ENCODE measurements at places on chromosomes 2 and 18. TPM values are rescaled to one million over a fixed set of nuclear protein-coding genes. Genes with fewer than 3 reads are reported as not detected.

- DNase-seq: no peak
These were observed 13.2 kb upstream of the HES6 start for GRCh38 chr2:238252766-238253630.

DNA sequence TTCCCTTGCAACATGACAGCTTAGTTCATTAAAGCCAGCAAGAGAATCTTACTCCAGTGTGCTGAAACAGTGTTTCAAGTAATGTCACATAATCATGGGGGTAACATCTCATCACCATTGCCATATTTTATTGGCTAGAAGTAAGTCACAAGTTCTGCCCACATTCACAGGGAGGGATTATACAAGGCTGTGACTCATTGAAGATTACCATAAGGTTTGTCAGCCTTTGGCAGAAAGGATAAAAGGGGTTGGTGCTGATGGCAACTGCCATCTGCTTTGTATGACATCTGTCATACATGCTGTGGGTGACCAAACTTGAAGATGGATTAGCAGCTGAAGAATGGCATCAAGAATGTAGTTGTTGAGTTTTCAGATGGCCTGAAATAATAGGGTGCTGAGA is 61.2 kb downstream of the KCNE4 start:
- no peak for DNase-seq

DNA sequence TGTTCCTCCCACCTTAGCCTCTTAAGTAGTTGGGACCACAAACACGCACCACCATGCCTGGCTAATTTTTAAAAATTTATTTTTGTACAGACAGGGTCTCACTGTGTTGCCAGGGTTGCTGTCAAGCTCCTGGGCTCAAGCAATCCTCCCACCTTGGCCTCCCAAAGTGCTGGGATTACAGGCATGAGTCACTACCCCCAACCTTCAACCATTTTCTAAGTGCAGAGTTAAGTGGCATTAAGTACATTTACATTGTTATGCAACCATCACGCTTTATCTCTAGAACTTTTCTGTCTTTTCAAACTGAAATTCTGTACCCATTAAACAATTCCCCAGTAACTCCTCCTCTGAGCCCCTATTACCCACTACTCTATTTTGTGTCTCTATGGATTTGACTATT is 45.9 kb upstream of the AFF3 start:
- DNase-seq: no peak

DNA sequence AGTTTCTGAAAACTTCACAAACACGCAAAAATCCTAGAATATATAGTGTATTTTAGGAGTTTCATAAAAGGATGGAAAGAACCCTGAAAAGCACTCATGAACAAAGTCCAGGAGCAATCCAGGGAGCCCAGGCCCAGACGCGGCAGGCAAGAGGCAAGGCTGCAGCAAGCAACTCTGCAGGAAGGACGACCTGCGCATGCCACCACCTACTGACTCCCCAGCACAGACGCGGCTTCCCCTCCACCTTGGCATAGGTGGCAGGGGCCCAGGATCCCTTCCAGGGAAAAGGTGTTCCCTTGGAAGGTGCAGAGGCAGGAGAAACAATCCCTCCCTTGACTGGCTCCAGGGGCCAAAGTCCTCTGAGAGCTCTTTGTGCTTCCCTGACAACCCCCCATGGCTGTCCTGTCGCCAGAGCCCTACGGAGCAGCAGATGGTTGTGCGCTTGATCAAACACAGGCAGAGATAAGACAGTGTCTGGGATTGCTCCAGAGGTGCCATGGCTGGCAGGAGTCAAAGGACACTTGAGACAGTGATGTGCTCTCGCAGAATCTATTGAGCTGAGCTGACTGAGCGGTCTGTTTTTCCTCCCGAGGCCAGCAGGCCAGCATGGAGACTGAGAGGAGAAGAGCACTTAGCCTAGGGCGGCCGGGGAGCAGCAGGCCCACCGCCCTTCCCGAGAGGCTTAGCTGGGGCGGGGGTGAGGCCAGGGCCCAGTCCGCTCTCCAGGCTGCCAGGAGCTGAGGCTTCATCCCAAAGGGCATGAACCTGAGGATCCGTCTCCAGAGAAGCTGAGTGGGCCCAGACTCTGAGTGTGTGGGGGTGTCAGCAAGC is 10.8 kb upstream of the AMER3 start:
- no peak for DNase-seq

DNA sequence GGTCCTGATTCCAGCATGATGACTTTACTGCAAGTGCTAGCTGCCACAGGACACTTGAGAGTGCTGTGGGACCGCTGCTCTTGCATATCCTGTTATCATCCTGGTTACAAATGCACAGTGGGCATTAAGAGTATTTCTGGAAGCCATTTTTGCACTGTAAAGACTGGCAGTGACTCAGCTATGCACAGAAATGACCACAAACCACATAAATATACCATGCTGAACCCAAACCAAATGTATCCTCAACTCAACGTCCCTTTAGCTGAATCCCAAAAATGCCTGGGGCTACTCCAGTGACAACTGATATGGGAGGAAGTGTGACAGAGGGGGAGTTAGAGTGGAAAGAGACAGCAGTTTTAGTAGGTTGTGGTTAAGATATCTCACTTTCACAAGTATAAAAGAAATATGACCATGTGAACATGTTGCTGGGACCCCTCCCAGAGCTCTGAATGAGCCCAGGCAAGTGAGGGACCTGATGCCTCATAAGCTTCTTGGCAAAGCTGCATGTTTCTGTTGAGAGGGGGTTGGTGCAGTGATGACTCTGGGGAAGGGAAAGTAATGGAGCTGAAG is 37.3 kb downstream of the RHBDD1 start:
- DNase-seq: no peak

- DNase-seq: no peak
These were observed 593.5 kb downstream of the BCL11A start for GRCh38 chr2:59959944-59960343.

- DNase-seq: no peak
These were observed 6.8 kb upstream of the NR4A2 start for GRCh38 chr2:156339110-156339847.

DNA sequence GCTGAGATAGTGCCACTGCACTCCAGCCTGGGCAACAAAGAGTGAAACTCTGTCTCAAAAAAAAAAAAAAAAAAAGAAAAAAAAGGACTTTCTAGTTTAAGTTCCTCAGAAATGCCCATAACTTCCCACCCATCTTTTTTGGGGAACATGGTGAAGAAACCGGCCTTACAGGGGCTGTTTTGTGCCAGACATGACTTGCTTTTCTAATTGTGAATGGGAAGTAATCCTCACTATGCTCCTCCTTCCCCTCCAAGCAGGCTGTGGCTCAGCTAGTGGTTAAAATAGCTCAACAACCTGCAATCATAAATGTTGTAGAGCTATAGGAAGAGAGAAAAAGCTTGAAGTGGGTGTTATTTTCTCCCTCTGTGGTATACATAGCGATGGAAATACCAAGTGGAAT is 34.1 kb upstream of the OLA1 start:
- no peak for DNase-seq

DNA sequence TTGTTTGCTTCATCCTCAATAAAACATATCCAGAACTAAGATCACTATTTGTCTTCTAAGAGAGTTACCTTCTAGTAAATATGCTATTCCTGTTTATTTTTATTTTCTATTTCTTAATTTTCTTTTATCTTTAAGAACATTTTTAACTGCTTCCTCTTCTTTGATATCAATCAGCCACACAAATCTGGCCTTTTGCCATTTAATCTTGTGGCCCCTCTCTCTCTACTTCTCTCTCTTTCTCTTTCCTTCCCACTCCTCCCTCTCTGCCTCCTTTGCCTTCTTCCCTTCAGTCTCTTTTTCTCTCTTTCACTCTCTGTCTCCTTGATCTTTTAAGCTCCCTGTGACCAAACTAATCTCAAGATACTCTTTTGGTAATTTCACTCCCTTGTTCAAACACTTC is 108.4 kb downstream of the GRB14 start:
- DNase-seq: no peak

- no peak for DNase-seq
These were observed 54.1 kb downstream of the ETAA1 start for GRCh38 chr2:67451086-67451832.

GRCh38 chr2:48433682-48434081 is 96.3 kb upstream of the STON1 start:
- no peak for DNase-seq

DNA sequence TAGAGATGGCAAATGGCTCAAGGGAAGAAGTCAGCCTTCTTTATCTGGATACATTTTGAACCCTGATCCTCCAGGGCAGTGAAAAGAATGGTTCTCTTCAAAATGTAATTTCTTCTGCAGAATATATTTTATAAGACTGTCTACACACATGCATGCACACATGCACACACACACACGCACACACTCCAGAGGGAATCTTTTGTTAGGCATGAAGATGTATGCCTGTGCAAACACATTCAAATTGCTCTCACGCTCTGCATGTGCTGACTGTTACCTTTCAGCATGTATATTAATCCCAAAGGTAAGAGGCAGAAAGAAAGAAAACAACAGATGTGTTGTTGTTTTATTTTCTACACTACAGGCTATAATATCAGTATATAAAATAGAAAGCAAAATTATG is 43.2 kb downstream of the SLC5A7 start:
- DNase-seq: no peak

DNA sequence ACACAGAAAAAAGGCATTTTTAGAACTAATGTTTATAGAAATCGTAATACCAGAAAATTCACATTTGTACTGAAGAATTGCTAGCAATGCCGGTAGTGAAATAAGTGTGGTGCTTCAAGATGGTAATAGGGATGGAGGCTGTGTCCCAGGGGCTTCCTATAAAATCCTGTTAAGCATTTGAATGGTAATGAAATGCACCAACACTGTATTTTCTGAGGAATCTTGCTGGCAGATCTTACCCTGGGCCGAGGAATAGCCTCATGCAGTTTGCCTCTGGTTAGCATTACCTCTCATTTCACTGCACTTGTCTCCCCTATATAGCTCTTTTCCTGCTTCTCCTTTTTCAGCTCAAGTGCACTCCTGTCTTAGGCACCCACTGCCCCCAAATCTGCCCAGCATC is 501.6 kb upstream of the NRP2 start:
- DNase-seq: no peak

DNA sequence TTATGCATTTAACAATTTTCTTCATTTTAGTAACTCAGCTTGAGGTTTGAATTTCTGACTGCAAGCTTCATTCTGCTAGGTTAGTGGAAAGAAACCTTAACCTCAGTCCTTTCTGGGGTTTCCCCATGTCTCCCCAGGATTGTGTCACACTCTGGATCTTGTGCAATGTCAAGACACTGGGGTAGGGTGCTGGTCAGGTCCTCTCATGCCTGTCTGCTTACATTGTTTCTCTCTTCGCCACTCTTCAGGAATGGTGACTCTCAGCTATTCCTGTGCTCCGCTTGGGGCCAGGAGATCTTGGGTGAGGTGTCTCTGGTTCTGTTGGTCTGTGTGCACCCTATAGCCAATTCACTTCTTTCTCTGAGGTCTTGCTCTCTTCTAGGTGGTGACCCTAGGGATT is 23.9 kb downstream of the CTLA4 start:
- no peak for DNase-seq

GRCh38 chr2:86176597-86176996 is 18.7 kb downstream of the IMMT start:
- no peak for DNase-seq

GRCh38 chr2:162037886-162038285 is 36.1 kb downstream of the DPP4 start:
- no peak for DNase-seq

GRCh38 chr2:36748166-36748565 is 51.7 kb downstream of the VIT start:
- no peak for DNase-seq

DNA sequence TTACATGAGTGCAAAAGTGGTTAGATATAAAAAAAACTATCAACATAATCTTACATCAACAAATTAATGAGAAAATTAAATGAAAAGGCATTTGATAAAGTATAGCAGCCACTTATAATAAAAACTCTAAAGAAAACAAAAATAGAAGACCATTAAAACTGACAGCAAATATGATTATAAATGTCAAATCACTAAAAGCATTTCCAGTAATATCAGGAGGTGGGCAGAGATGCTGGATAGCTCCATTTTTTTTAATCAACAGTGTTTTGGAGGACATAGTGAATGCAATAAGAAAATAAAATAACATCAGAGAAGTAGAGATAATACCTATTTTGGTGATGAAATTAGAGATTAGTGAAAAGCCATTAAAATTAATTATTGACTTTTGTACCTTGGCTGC is 173.4 kb downstream of the LRRTM4 start:
- DNase-seq: no peak

DNA sequence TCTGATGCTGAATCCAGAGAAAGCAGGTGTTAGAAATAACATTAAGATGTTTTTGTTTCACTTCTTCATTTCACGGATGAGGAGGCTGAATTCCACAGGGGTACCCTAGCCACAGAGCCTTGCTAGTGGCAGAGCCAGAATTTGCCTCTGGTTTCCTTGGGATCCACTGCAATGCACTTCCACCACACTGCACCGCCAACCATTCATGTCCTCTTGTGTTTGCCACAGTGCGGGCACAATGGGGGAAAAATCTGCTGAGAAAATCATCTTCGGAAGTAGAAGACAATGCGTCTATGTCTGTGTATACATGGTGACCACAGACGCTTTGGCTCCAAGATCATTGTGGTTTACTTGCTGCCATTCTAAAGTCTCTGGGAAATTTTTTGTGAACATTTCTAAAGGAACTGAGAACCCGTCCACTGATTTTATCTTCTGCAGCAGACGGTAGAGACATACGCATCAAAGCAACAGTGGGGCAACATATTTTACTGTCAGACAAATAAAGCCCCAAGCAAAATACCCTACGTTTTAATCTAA is 14.9 kb downstream of the ICOS start:
- DNase-seq: no peak

DNA sequence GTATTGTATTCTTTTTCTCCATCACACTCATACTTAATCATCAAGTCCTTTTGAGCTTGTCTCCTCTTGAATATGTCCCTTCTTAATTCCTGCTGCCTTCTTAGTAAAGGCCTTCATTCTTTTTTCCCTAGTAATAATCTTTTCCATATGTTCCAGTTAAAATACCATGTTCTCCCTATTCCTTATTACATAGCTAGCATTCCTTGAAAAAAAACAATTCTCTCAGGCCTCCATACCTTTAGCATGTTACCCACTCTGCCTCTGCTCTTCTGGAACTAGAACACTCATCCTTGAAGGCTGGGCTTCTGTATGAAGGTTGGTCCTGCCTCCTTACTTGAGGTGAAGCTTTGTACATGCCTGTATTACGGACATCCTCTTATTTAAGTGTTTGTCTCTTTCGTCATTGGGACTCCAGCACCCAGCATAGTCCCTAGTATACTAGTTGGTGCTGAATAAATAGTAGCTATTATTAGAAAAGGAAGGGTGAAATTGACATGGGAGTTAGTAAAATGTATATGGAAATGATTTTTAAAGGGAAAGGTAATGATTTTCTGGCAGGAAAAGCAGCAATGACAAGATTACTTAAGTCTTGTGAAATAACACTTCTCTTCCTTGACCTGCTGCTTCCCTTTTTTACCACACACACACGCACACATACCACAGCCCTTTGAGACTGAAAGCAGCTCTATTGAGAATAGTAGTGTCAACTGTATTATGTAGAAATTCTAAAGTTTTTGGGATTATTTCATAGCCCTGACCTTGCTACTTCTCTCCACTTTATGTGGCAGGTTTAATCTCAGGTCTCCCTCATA is 45.6 kb downstream of the REL start:
- no peak for DNase-seq

GRCh38 chr2:237393523-237393922 is 20.4 kb downstream of the COL6A3 start:
- no peak for DNase-seq

Gene CYRIA
- 1.8 TPM for total RNA-seq

Gene KCNK3
- not detected for total RNA-seq

Gene LRPPRC
- total RNA-seq: 46.1 TPM

Gene CDH19
- 8.6 TPM for total RNA-seq

Gene IL1F10
- 0.80 TPM for total RNA-seq

Gene SERPINB11
- not detected for total RNA-seq

Gene GNAL
- 8.7 TPM for total RNA-seq
